ENCODE measurements at places on chromosomes 2 and 18.

GRCh38 chr2:168336786-168337388, 89.5 kb upstream of the STK39 start:
- no peak for DNase-seq

GRCh38 chr18:7139409-7139808, 21.8 kb upstream of the LAMA1 start:
- DNase-seq = no peak

DNA sequence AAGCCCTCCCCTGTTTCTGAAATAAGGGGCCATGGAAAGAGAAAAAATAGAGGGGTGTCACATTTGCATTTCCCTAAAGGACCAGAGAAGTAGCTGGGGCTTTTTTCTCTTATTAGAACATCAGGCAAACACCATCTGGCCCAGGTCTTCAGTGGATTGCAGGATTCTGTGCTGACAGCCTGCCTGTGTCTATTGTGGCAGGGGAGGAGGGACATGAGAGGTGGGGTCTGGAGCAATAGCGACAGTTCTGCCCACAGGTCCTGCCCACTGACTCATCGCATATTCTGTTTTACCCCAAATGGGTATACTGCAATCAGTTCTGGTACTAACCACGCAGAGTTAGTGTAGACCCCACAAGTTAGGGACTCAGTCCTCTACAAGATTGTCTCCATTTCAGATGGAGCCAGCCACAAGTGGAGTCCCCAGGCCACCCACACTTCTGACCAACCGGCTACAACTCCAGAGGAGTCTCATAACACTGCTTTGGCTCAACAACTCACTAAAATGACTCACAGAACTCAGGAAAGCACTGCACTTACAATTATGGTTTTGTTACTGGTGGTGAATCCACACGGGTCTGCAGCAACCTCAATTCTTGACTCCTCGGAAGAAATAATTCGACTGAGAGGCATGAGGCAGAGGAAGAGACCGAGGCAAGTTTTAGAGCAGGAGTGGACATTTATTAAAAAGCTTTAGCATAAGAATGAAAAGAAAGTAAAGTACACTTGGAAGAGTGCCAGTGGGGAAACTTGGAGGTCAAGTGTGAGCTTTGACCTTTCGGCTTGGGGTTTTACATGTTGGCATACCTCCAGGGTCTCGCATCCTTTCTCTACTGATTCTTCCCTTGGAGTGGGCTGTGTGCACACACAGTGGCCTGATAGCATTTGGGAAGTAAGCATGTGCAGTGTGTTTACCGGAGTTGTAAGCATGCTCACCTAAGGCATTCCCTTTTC, 146.4 kb upstream of the SPATS2L start:
- no peak for DNase-seq

DNA sequence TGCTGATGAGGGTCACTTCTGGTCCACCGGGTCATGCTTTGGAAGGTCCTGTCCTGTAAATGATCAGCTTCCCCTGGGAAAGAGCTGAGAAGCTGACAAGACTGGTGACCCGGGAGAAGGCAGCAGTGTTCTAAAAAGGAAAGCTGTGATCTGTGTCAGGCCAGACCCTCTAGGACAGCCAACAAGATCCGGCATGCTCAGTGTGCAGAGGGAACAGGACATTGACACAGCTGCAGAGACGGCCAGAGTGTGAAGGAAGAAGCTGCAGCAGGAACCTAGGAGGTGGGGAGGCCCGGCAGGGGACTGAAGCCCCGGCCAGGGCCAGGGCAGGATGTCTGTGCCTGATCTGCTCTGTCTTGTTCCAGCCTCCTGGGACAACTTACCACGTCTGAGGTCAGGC, 372.7 kb upstream of the ID2 start:
- DNase-seq = no peak

- no peak for DNase-seq
These were observed 1.2 kb downstream of the KIF5C start for GRCh38 chr2:148876202-148876594.
